SK-N-DZ (cell line): ENCODE measurements at places on chromosomes 7 and 10.

GRCh38 chr10:120459185-120459584, 2.2 kb downstream of the PLPP4 start:
- no peak for DNase-seq

DNA sequence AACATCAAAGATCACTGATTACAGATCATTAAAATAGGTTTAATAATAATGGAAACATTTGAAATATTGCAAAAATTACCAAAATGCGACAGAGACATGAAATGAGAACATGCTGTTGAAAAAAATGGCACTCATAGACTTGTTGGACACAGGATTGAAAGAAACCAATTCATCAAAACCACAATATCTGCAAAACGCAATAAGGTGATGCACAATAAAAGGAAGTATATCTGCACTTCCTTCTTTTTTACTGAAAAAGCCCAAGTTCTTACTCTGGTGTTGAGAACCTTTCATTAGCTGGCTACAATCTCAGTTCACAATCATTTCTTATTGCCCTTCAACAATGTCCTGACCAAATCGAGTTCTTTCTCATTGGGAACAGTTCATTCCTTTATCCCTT, 28.7 kb downstream of the TMEM106B start:
- no peak for DNase-seq

DNA sequence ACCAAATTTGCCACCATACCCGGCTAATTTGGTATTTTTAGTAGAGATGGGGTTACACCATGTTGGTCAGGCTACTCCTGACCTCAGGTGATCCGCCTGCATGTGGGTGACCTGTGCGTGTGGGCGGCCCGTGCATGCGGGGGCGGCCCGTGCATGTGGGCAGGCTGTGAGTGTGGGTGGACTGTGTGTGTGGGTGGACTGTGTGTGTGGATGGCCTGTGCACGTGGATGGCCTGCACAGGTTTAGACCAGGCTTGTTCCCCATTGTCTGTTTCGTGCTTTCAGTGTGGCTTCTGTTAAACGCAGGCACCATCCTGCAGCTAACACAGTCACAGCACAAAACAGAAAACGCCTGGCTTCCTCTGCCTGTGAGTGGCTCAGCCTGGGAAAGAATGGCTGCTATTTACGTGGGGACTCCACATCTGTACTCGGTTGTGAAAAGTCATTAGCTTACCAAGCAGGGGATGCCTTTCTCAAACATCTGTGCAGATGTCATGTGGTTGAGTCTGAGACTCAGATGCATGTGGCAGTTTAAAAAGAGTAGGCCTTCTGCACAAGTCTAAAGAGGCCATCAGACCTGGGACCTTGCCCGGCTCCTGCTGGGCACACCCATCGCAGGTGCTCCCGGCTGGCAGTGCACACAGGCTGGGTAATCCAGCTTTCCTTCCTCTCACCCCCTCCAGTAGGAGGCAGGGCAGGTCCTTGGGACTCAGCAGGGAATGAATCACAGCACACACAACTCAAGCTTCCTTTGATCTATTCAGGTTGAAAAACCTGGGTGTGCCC, 91.6 kb downstream of the COBL start:
- no peak for DNase-seq

GRCh38 chr7:44565795-44566559, 7.7 kb downstream of the DDX56 start:
- no peak for DNase-seq

DNA sequence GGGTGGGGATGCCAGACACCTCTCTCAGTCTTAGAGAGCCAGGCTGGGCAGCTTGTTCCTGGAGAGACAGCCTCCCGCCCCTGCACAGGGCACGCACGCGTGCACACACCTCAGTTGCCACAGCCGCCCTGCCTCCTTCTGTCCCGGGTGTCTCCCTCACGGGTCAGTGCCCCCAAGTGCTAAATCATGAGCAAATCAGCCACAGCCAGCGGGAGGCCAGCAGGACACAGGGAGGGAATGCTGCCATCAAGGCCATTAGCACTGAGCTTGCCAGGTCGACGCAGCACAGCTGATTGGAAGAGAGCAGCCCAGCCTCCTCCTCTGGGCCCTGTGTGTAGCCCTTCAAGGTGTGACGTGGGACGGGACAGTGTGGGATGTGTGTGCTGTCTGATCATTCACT, 130.4 kb downstream of the CDH23 start:
- no peak for DNase-seq

DNA sequence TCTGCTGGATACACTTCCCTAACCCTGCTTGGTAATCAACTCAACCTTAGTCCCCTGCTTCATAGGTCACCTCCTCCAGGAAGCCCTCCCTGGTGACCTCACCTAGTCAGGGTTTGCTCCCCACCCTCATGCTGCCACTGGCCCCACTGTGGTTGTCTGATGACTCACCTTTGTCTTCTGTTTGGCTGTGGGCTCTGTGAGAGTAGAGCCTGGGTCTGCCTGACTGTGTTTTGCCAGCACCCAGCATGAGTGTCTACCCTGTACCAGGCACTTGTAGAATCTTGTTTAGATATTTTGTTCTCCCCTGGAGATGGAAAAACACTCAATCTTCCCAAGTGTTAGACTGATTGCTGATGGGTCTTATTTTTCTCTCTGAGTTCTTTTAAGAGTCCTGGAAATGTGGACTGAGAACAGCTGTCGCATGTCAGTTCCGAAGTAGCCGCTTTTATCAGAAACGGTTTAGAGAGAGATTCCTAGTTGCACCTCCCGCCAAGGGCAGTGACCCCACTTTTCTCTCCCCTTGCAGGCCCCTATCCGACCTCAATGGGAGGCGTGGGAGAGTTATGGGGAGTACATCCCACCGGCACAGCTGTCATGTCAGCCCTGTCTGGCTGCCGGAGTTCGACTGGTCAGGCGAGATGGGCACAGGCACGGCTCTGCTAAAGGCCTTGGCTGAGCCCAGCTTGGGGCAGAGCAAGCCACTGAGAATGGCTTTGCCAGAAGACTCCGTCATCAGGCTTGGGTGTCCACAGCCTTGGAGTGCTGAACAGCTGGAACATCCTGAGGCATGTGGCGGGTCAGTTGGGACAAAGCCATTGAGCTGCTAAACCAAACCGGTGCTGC, 134.3 kb downstream of the GRK5 start:
- DNase-seq, result no peak

DNA sequence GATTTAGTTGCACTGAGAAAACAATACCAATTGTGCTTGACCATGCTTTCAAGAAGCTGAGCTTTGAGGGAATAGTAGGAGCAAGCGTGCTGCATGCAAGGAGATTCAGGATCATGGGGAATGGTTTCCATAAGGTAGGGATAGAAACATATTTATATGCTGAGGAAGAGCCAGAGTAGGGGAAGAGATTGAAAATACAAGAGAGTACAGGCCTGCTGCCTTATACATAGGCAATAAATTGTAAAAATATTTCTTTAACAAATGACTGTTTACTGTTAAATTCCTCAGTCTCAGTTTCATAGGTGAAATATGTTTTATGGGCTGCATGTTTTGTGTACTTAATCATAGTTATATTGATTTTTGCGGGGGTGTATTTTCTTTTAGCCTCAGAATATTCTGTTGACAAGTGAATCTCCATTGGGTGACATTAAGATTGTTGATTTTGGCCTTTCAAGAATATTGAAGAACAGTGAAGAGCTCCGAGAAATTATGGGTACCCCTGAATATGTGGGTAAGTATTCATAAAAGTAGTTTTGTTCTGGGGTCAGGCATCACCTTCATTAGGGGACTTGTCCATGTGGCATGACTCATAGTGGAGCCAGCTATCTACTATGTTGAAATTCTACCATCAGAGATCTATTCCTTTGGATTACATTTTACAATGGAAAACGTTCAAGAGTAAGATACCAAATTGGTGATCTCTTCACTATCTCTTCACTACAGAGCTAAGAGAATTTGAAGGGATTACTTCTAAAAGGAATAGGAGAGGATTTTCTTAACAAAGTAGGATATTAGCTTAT, 36.5 kb downstream of the STK17A start:
- no peak for DNase-seq

DNA sequence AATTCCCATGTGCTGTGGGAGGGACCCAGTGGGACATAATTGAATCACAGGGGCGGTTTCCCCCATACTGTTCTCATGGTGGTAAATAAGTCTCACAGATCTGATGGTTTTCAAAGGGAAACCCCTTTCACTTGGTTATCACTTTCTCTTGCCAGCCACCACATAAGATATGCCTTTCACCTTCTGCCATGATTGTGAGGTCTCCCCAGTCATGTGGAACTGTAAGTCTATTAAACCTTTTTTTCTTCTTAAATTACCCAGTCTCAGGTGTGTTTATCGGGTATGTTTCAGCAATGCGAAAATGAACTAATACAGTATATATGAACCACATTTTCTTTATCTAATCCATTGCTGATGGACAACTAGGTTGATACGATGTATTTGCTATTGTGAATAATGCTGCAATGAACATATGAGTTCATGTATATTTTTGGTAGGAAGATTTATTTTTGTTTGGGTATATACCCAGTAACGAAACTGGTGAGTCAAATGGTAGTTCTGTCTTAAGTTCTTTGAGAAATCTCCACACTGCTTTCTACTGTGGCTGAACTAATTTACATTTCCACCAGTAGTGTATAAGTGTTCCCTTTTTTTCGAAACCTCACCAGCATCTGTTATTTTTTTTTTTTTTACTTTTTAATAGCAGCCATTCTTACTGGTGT, 70.0 kb upstream of the HGF start:
- DNase-seq, result no peak

DNA sequence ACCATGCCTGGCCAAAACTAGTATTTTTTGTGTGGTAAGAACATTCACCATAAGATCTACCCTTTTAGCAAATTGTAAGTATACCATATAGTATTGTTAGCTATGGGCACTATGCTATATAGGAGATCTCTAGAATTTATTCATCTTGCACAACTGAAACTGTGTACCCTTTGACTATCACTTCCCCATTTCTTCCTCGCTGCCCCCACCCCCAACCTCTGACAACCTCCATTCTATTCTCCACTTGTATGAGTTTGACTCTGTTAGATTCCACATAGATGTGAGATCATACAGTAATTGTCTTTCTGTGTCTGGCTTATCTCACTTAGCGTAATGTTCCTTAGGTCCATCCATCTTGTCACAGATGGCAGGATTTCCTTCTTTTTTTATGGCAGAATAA, 3.6 kb downstream of the CASP7 start:
- no peak for DNase-seq

DNA sequence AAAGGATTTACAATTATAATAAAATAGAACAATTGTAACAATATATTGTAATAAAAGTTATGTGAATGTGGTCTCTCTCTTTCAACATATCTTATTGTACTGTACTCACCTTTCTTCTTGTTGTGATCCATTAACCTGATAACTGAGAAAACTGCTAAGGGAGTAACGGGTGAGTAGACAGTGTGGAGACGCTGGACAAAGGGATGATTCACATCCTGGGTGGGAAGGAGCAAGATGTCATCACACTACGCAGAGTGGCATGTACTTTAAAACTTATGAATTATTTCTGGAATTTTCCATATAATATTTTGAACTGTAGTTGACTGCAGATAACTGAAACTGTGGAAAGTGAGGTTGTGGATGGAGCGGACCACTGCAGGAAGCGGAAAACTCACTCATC, 91.2 kb upstream of the PLPP4 start:
- no peak for DNase-seq

GRCh38 chr10:84156768-84157167, 16.8 kb upstream of the GPR15LG start:
- DNase-seq, result no peak
